Activated B cell treated with CpG ODN at 0.5 μM for 24 hours (primary cell): ENCODE measurements at places on chromosomes 1 and 21.

GRCh38 chr1:62309906-62310305, 9.3 kb downstream of the KANK4 start:
- no peak for DNase-seq

- no peak for DNase-seq
Observed at GRCh38 chr1:228838717-228839500, 103.6 kb downstream of the RHOU start.

GRCh38 chr1:41371630-41372599, 10.7 kb downstream of the FOXO6 start:
- no peak for DNase-seq

DNA sequence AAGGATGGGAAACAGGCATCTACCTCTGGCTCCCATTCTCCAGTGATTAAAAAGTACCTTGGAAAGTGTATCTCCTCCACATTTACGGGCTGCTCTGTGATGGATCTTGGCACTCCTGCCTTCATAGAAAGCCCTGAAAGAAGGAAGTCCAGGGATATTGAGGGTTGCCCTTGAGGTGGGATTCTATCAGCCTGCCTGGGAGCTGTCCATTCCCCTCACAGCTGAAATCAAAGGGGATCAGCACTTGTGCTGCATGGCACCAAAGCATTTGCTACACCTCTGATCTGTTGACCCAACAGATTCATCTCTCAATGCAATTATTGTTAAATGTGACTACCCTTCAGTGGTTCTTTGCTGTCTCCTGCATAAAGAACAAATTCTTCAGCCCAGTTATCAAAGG, 442.0 kb upstream of the RUNX1 start:
- DNase-seq = no peak

- DNase-seq = no peak
Observed at GRCh38 chr1:111602974-111603373, 16.6 kb upstream of the RAP1A start.
